Subcutaneous preadipocyte (primary cell): ENCODE measurements at places on chromosomes 11 and 22. TPM values are rescaled to one million over a fixed set of nuclear protein-coding genes. Genes with fewer than 3 reads are reported as not detected.

The MS4A1 gene
- not detected in 2 replicates for total RNA-seq

The ANGPTL5 gene
- 0.39 and 0.73 TPM in 2 replicates for total RNA-seq

The OR51B5 gene
- total RNA-seq = not detected in 2 replicates

The OR51F1 gene
- total RNA-seq = not detected in 2 replicates

The NPTXR gene
- 0.37 and 0.39 TPM in 2 replicates for total RNA-seq

The PTPRJ gene
- total RNA-seq = 2.2 and 6.8 TPM in 2 replicates

The CHEK2 gene
- total RNA-seq = 23.5 and 25.8 TPM in 2 replicates

The SLC36A4 gene
- 9.0 and 10.7 TPM in 2 replicates for total RNA-seq

The FAM180B gene
- total RNA-seq = 0.37 TPM in 1 of 2 replicates, not detected in the other

The NRXN2 gene
- total RNA-seq = 9.2 and 17.2 TPM in 2 replicates

The SLC5A12 gene
- total RNA-seq = under 0.01 TPM in 1 of 2 replicates, not detected in the other

The SSTR3 gene
- total RNA-seq = not detected in 2 replicates

The FGF4 gene
- not detected in 2 replicates for total RNA-seq

The SLC22A9 gene
- not detected in 2 replicates for total RNA-seq

The OR5I1 gene
- not detected in 2 replicates for total RNA-seq

The EMID1 gene
- total RNA-seq = under 0.01 TPM in 1 of 2 replicates, not detected in the other

The C1QTNF4 gene
- total RNA-seq = under 0.01 and 0.20 TPM in 2 replicates

The TCN1 gene
- total RNA-seq = not detected in 2 replicates

The DPP3 gene
- 43.4 and 48.5 TPM in 2 replicates for total RNA-seq

The HPS4 gene
- 26.5 and 31.5 TPM in 2 replicates for total RNA-seq

The BCO2 gene
- 0.73 and 0.78 TPM in 2 replicates for total RNA-seq

The OR10D3 gene
- total RNA-seq = not detected in 2 replicates

The GPHA2 gene
- not detected in 2 replicates for total RNA-seq

The MYRF gene
- total RNA-seq = under 0.01 and 0.20 TPM in 2 replicates

The SYCE3 gene
- not detected in 2 replicates for total RNA-seq

The YPEL1 gene
- total RNA-seq = 0.20 and 0.37 TPM in 2 replicates

The TSPAN18 gene
- total RNA-seq = not detected in 2 replicates

The CSNK2A3 gene
- total RNA-seq = 1.6 and 2.9 TPM in 2 replicates

The INPP5J gene
- total RNA-seq = under 0.01 and 0.39 TPM in 2 replicates

The DTX4 gene
- total RNA-seq = 0.59 and 1.1 TPM in 2 replicates
